ENCODE measurements at places on chromosomes 5 and 9.

- no peak for DNase-seq
Observed at GRCh38 chr5:169094586-169095409, 206.1 kb downstream of the SLIT3 start.

DNA sequence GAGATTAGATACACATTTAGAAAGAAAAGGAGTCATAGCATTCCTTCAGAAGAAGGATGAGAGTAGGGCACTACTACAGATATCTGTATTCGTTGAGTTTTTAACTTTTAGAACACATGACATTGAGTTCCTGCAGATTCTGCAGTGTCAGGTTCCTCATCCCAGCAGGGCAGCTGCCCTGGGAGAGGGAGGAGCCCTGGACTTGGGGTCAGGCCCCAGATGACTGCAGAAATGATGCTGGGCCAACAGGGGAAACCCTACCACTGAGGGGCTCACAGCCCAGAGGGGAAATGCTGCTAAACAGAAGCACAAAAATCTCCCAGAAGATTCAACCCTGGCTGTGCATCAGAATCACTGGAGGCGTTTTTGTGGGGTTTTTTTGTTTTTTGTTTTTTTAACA is 68.9 kb upstream of the TAF1L start:
- DNase-seq = peak; percentile 19

DNA sequence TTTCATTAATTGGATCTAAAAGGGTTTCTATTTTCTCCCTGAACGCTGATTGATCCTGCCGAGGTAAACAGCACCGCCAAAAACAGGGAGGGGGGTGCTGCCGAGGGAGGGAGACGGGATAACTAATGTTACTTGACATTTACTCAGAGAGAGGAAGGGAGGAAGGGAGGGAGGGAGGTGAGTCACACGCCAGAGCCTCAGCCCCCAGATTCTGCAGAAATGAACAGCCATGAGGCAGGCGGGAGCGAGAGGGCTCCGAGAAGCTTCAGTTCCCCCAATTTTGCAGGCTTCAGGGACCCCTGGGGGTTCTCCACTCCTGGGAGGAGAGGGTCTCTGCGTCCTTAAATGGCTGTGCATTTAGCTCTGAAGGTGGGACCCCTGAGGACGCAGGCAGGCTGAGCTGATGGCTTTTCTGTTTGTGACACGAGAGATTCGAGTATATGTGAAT is 59.1 kb upstream of the IER5L start:
- DNase-seq = peak; percentile 65

- DNase-seq = no peak
Observed at GRCh38 chr5:22708770-22709328, 144.3 kb downstream of the CDH12 start.

GRCh38 chr5:78738693-78739300 is 90.2 kb upstream of the LHFPL2 start:
- DNase-seq = no peak

- no peak for DNase-seq
Observed at GRCh38 chr5:111236348-111236747, 12.2 kb downstream of the CAMK4 start.

- DNase-seq = no peak
Observed at GRCh38 chr5:61132559-61132958, 29.7 kb downstream of the SMIM15 start.

- no peak for DNase-seq
Observed at GRCh38 chr5:219991-220390, 1.9 kb downstream of the SDHA start.

GRCh38 chr9:115921301-115921700 is 232.3 kb upstream of the PAPPA start:
- no peak for DNase-seq

GRCh38 chr5:169811023-169811422 is 169.3 kb downstream of the INSYN2B start:
- no peak for DNase-seq

DNA sequence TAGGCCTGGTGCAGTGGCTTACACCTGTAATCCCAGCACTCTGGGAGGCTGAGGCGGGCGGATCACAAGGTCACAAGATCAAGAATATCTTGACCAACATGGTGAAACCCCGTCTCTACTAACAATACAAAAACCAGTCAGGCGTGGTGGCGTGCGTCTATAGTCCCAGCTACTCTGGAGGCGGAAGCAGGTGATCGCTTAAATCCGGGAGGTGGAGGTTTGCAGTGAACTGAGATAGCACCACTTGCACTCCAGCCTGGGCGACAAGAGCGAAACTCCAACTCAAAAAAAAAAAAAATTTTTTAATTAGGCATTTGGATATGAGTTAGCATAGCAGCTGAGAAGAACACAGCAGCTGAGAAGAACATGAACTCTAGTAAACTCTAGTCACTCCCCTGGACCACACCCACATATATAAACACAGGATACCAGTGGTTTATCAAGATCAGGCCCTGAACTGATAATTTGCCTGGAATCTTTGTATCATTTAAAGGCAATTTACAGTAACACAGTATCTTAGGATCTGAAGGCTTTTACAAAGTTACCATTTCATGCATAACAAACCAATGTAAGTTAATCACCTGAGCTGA is 4.6 kb upstream of the UGCG start:
- DNase-seq = no peak

DNA sequence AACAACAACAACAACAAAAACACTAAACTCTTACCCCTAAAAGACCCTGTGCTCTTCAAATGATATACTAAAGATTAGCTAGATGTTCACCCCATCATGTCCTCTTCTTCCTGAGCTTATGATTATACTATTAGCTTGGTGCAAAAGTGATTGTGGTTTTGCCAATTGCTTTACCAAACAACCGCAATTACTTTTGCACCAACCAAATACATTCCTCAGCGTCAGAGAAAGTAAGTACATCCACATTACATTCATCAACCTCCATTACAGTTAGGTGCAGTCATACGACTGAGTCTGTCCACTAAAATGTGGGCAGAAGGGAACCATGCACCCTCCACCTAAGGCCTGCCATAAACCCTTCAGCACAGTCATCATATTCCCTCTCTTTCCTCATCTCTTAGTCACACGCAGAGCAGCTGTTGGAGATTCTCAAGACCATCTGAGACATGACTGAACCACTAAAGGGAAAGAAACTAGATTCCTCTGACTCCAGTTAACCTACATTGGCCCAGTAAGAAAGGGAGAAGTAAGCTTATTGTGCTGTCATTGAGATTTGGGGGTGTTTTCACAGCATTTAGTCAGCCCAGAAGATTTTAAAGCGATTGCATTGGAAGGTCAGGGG is 181.6 kb upstream of the TLE4 start:
- DNase-seq = no peak

Measured in suppressor macrophage (primary cell).